Airway epithelial cell (primary cell): ENCODE measurements at places on chromosomes 7 and 10. TPM values are rescaled to one million over a fixed set of nuclear protein-coding genes. Genes with fewer than 3 reads are reported as not detected.

TMEM236 gene
- 0.07 TPM in 1 of 2 replicates, not detected in the other for total RNA-seq

NRBF2 gene
- total RNA-seq, result 19.2 and 20.4 TPM in 2 replicates

EPHA1 gene
- total RNA-seq, result 74.0 and 87.5 TPM in 2 replicates

PILRA gene
- total RNA-seq, result not detected in 2 replicates

PDK4 gene
- 0.19 and 0.85 TPM in 2 replicates for total RNA-seq

ALOX5 gene
- total RNA-seq, result 0.09 and 0.42 TPM in 2 replicates

SFRP4 gene
- not detected in 2 replicates for total RNA-seq

ARMS2 gene
- not detected in 2 replicates for total RNA-seq

CPA2 gene
- total RNA-seq, result not detected in 2 replicates

CFAP58 gene
- total RNA-seq, result 0.05 and 0.28 TPM in 2 replicates

PTPRZ1 gene
- total RNA-seq, result 14.7 and 22.5 TPM in 2 replicates

ZNF488 gene
- 2.3 TPM in 2 replicates for total RNA-seq

MBLAC1 gene
- 2.1 and 2.6 TPM in 2 replicates for total RNA-seq

ASAH2B gene
- 3.5 and 7.0 TPM in 2 replicates for total RNA-seq

RNF148 gene
- not detected in 2 replicates for total RNA-seq

CBX3 gene
- total RNA-seq, result 92.7 and 93.5 TPM in 2 replicates

PALD1 gene
- total RNA-seq, result 0.60 and 0.71 TPM in 2 replicates

GIMAP7 gene
- not detected in 2 replicates for total RNA-seq

AS3MT gene
- total RNA-seq, result 2.1 and 3.2 TPM in 2 replicates

CTAGE8 gene
- total RNA-seq, result 0.51 and 1.1 TPM in 2 replicates

EBF3 gene
- total RNA-seq, result not detected in 2 replicates

PLEKHS1 gene
- not detected in 2 replicates for total RNA-seq

KLF14 gene
- total RNA-seq, result not detected in 2 replicates

GTF2IRD1 gene
- total RNA-seq, result 18.0 and 21.3 TPM in 2 replicates

SLC39A12 gene
- not detected in 2 replicates for total RNA-seq

INPP5F gene
- total RNA-seq, result 7.3 and 14.5 TPM in 2 replicates

TRIM74 gene
- not detected in 2 replicates for total RNA-seq

DNAJC30 gene
- 2.0 and 6.1 TPM in 2 replicates for total RNA-seq

GRID1 gene
- not detected in 2 replicates for total RNA-seq

LIPN gene
- total RNA-seq, result 0.42 and 0.93 TPM in 2 replicates

FBXL15 gene
- total RNA-seq, result 17.7 and 19.2 TPM in 2 replicates

CPXM2 gene
- not detected in 2 replicates for total RNA-seq

CTAGE4 gene
- 1.4 and 1.5 TPM in 2 replicates for total RNA-seq

LRRC18 gene
- not detected in 2 replicates for total RNA-seq

ZNF853 gene
- total RNA-seq, result 0.70 and 0.99 TPM in 2 replicates

NUTM2E gene
- not detected in 2 replicates for total RNA-seq

EGFR gene
- total RNA-seq, result 150 and 214 TPM in 2 replicates

MRC1 gene
- not detected in 2 replicates for total RNA-seq

UFSP1 gene
- 3.0 and 3.5 TPM in 2 replicates for total RNA-seq

EPHB6 gene
- total RNA-seq, result 1.8 and 3.2 TPM in 2 replicates

OR2A1 gene
- total RNA-seq, result not detected in 2 replicates

CYP2C19 gene
- total RNA-seq, result 0.14 TPM in 1 of 2 replicates, not detected in the other

NUPR2 gene
- 5.7 TPM in 1 of 2 replicates, not detected in the other for total RNA-seq

STEAP2 gene
- total RNA-seq, result 5.9 and 9.1 TPM in 2 replicates
